ENCODE measurements at places on chromosomes 1 and 21.

DNA sequence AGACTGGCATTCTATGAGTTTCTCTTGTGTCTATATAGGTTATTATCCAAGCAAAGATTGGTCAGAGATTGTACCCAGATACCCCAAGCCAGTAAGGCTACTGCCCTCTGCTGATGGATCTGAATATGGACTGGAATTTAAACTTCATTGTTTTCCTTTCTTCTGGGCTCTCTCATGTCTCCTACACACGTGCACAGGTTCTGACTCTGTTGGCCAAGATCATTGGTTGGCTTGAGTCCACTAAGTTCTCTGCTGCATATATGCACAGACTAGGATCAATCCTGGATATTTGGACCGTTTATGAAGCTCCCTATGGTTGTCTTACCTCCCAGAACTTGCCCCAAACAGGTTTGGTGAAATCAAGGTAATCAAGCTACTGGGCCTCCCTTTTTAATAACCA is 69.7 kb downstream of the CC2D1B start:
- peak; percentile 71 for DNase-seq

- DNase-seq = peak; percentile 35
These were observed 40.6 kb downstream of the TCP10L start for GRCh38 chr21:32544697-32545096.

DNA sequence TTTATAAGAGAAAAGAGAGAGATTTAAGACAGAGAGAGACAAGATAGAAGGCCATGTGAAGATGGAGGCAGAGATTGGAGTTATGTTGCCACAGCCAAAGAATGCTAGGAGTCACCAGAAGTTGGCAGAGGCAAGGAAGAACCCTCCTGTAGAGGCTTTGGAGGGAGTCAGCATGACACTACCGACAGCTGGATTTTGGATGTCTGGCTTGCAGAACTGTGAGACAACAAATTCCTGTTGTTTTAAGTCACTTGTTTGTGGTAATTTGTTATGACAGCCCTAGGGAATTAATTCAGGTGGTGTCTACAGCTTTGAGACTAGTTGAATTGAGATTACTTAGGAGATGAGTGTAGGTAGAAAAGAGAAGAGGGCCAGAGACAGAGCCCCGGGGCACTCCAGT is 158.5 kb downstream of the DNM3 start:
- no peak for DNase-seq

GRCh38 chr1:15852036-15852827 is 4.7 kb downstream of the SPEN start:
- no peak for DNase-seq

GRCh38 chr1:232044728-232045127 is 418.1 kb downstream of the DISC1 start:
- no peak for DNase-seq

DNA sequence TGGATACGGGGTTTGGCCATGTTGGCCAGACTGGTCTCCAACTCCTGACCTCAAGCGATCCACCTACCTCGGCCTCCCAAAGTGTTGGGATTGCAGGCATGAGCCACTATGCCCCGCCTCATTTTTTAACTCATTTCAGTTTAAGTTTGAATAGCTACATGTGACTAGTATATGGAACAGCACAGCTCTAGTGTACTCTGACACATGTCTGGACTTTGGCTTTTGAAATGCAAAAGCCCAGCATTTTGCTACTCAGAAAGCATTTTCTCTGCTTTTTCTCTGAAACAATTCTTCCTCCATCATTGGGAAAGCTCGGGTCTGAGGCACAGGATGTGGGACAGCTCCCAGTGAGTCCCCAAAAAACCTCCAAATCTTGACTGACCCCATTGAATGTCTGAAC is 4.0 kb upstream of the SSR2 start:
- DNase-seq = no peak

DNA sequence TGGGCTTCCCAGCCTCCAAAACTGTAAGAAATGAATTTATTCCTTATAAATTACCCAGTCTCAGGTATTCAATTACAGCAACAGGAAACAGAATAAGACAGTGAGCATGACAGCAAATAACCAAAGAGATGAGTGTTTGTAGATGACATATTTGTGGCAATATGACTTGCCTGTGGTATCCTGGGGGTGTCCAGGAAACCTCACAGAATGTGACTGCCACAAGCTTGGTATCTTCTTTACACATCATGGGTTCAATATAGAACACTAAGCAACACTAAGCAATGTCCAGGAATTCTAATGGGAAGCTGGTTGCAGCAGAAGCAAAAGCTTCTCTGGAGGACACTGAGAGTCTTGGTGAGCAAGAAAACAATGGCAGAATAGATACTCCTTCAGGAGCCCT is 236.4 kb upstream of the BEND5 start:
- DNase-seq = no peak

DNA sequence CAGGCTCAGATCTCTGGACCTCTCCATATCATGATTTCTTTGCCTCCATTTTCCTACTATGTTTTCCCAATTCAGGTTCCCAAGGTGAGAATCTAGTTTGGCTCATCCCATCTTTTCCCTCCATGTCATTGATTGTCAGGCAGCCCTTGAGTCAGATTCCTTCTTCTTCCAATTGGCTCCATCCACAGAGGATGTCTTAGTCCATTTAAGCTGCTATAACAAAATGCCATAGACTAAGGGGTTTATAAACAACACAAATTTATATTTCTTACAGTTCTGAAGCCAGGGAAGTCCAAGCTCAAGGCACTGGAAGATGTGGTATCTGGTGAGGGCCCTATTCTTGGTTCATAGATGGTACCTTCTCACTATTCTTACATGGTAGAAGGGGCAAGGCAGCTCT is 42.8 kb upstream of the SLC2A1 start:
- no peak for DNase-seq

GRCh38 chr21:41167348-41168342 is at the start of gene BACE2:
BACE2 (plus strand) TSS chr21:41168160; CDS start chr21:41168264, 104 bp downstream.
- DNase-seq = peak; percentile 70

- peak; percentile 73 for DNase-seq
These were observed 68.3 kb upstream of the ARHGAP29 start for GRCh38 chr1:94305704-94306103.

DNA sequence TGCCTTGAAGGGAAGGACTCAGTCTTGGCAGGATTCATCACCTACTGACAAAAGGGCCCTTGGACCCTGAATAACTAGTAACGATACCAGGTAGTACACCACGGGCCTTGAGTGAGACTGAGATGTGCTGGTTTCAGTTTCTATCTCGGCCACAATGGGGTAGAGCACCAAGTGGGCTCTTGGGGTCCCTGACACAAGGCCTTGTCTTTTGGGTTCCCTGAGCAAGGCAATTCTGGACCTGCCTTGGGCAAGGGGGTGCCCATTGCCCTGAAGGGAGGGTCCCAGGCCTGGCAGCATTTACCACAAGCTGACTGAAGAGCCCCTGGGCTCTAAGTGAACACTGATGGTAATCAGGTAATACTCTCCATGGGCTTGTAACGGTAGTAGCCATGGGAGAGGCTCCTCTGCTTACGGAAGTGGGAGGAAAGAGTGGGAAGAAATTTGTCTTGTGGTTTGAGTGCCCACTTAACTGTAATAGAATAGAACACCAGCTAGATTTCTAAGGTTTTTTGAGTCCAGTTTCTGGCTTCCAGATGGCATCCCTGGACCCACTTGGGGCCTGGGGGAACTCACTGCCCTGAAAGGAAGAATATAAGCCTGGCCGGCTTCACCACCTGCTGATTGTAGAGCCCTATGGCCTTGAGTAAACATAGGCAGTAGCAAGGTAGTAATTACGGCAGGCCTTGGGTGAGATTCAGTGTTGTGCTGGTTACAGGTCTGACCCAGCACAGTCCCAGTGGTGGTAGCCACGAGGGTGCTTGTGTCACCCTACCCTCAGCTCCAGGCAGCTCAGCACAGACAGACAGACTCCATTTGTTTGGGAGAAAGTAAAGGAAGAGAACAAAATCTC is 58.5 kb downstream of the WDR4 start:
- no peak for DNase-seq

GRCh38 chr1:40404670-40405462 is 31.3 kb downstream of the SMAP2 start:
- DNase-seq = peak; percentile 85

DNA sequence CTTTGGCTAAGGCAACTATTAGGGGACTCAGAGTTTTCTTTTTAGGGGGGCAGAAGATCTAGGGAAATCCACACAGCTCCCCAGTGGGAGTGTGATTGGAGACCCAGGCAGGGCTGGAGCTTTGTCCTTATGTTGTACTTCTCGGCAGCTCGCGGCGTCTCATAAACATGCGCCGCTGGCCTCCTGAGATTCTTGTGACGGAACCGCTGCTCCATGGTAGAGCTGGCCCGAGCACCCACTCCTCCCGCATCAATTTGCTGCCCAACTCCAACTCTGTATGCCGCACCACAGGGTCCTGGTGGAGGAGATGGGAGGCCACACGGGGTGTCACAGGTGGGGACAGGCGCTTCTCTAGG is 143.9 kb downstream of the GALNT2 start:
- DNase-seq = no peak

DNA sequence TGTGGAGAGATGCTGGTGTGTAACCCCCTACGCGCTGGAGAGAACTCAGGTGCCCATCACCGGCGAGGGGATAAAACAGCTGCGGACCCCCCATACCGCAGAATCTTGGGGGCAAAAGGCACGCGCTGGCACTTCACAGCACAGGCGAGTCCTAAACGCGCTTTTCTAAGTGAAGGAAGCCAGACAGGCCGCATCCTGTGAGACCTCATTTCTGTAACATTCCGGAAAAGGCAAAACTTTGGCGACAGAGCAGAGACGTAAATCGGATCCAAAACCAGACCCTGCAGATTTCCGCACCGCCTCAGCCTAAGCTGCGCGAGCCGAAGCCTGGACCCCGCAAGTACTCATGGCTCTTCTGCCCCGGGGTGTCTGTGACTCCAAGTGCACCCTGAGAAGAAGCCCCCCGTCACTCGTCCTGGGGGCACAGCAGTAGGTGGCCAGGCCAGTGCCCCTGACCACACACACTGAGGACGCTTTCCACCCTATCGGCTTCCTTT is 60.9 kb downstream of the SLX9 start:
- no peak for DNase-seq

DNA sequence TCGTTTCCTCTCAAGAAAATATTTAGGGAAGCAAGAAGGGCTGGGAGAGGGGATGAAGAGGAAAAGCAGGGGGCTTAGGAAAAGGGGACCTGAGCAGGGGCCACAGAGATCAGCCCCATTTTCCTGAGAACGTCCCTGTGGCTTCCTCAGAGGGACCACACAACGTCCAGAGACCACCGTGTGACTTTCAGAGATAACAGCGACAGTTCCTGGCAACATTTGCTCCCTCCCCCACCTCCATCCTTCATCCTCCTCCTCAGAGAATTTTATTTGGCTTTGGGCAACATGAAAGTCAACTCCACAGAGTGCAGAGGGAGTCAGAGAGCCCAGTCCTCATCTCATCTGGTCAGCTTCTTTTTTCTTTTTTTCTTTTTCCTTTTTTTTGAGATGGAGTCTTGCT is 50.9 kb downstream of the RUNX1 start:
- DNase-seq = no peak

GRCh38 chr21:46029186-46029924 is 47.8 kb downstream of the COL6A1 start:
- DNase-seq = peak; percentile 65

DNA sequence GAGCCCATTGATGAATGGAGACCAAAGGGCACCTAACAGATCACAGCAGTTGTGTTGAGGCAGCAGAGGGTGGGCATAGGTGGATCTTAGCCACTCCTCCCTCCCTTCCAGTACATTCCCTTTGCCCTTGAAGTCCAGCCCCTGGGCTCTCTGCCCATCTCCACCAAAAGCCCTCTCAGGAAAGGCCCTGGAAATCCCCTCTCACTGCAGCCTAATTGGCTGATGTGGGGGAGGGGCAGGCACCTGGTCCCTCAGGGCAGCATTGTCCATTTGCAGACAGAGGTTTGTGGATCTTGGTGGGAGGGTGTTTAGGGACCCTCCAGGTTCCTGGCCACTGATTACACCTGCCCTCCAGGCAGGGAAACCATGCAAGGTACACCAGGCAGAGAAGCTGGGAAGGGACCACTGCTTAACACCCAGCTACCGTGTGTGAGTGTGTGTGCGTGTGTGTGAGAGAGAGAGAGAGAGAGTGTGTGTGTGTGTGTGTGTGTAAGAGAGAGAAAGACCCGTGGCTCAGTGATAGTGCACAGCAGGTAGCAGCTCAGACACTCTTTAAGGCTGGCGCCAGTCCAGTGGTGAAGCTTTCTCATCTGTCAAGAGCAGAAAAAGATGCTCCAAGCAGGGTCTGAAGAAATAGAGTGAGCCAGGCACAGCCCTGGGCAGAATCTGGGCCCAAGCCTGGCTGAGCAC is 71.1 kb downstream of the MATN1 start:
- DNase-seq = no peak

DNA sequence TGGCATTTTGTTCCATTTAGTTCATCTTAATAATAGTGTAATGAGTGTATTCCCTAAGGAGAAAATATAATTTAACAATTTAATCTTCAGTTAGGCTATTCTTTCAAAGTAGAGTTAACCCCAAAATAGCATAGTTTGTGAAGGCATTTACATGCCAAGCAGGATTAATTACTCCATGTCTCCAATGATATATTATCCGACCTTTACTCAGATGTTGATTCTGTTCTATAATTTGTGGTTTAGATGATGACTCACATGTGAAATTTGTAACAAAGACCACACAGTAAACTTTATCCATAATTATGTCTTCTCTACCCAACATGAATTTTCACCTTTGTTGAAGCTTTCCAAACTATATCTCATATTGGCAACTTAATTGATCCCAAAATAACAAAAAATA is 2065.2 kb downstream of the MRPL39 start:
- no peak for DNase-seq

- no peak for DNase-seq
These were observed 70.7 kb downstream of the KCNJ6 start for GRCh38 chr21:37845535-37845934.

DNA sequence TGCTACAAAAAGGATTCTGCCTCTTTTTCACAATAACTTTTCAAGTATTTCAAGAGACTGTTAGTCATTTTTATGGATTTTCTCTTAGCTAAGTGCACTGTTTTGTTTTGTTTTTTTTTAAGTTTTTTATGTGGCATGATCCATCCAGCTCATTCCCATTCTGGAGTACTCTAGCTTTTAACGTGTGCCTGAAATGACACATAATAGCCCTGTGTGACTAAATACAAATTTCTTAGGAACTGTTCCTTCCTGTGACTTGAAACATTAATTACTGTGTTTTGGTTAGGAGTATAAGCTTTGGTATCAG is 143.9 kb downstream of the HS2ST1 start:
- DNase-seq = no peak

GRCh38 chr1:185157599-185158412 is 839 bp downstream of the SWT1 start:
- peak; percentile 17 for DNase-seq

GRCh38 chr1:169144941-169145626 is 38.6 kb downstream of the ATP1B1 start:
- no peak for DNase-seq

DNA sequence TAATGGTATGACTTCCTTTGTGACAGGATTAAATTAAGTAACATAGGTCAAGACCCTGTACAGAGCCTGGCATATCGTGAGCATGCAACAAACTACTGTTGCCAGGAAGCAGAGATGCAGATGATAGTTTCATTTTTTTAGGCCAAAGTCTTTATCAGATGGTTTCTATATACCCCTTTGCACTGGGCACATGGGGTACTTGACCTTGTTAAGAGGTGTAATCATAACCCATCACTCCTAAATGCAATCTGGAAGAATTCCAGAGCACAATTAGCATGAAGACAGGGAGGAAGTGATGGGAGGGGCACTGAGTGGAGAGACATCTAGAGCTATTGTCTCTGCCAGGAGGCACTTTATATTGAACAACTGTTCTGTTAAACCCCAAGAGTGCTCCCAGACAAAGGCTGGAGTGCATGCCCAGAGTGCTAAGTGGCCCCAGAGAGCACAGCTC is 22.1 kb downstream of the ZBTB17 start:
- DNase-seq = peak; percentile 16

- DNase-seq = no peak
These were observed 27.5 kb downstream of the KCNC4 start for GRCh38 chr1:110237386-110238152.

All from fibroblast of the aortic adventitia (primary cell).